ENCODE measurements at places on chromosomes 12 and 14.
A peak's percentile ranks its signal among the peaks of the same experiment; 100 is the strongest.

DNA sequence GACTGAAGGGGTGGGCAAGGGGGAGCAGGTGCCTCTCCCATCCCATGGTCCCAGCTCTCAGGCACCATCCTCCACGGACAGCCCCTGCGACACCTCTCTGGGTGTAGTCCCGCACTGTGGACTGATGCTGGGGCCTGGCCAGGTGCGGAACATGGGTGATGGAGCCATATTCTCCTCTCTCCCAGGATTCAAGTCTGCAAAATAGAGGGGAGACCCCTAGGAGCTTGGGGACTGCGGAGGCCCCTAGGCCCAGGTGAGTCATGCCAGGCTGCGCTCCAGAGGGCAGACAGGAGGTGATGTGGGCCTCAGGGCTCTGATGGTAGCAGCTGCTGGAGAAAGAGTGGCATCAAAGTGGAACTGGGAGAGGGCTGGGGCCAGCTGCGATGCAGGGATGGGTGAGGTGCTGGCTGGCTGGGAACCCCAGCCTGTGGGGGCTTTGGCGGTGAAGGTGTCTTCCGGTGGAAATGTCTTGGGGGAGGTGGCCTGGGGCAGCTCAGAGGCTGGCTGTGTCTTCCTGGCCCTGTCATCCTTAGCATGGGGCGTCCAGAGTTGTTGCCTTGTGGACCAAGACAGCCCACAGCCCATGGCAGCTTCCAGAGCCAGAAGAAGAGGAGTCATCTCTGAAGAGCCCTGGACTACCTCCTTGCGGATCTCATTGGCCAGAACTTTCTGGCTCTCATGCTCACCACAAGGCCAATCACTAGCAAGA is 149.1 kb downstream of the KIF26A start:
- no peak for DNase-seq

DNA sequence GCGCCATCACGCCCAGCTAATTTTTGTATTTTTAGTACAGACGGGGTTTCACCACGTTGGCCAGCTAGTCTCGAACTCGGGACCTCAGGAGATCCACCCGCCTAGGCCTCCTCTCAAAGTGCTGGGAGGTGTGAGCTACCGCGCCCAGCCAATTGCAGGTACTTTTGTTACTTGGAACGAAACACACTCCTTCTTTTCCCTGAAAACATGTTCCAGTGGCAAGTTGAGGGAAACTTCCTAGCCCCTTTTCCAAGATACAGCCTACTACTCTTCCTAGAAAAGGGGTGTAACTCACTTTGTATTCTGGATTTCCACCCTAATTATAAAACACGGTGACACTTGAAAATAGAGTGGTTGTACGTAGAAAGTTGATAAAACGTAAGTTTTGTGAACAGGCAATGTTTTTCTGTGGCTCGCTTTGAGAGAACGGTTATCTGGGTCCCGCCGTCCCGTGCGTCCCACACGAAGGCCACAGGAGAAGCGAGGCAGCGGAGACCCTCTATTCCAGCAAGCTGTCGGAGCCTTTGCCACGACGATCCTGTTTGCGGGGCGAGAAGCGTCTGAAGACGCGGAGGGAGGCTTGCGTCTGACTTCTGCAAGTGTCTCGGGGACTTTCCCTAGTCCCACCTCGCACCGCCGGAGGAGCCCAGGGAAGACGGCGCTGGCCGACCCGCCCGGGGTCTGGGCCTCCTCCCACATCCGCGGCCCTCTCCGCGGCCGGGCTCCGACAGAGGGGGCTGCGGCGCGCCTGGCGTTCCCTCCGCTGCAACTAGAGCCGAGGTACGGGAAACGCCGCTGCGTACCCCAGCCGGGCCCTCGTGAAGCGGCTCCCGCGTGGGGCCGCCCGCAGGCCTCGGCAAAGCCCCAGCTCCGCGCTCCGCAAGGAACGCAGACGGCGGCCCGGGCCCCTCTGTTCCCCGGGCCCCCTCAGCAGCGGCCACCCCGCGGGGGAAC is 745 bp downstream of the CDCA4 start:
- peak; percentile 66 for DNase-seq

DNA sequence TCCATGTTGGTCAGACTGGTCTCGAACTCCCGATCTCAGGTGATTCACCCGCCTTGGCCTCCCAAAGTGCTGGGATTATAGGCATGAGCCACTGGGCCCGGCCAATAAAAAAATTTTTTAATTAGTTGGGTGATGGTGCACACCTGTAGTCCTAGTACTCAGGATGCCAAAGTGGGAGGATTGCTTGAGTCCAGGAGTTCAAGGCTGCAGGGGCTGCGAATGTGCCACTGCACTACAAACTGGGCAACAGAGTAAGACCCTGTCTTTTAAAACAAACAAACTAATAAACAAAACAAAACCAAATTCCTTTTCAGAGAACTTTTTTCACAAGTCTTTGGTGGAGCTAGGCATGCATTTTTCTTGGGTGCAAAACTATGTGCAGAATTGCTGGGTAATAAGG is 10.1 kb upstream of the SPSB2 start:
- DNase-seq = no peak

- peak; percentile 12 for DNase-seq
These were observed 400.9 kb upstream of the PDE3A start for GRCh38 chr12:19967431-19967830.

- DNase-seq = no peak
These were observed 880.0 kb downstream of the SLC16A7 start for GRCh38 chr12:60475825-60476224.

- no peak for DNase-seq
These were observed 22.1 kb downstream of the ZFP36L1 start for GRCh38 chr14:68770553-68771286.

- no peak for DNase-seq
These were observed 42.6 kb downstream of the GPATCH2L start for GRCh38 chr14:76194327-76194726.

DNA sequence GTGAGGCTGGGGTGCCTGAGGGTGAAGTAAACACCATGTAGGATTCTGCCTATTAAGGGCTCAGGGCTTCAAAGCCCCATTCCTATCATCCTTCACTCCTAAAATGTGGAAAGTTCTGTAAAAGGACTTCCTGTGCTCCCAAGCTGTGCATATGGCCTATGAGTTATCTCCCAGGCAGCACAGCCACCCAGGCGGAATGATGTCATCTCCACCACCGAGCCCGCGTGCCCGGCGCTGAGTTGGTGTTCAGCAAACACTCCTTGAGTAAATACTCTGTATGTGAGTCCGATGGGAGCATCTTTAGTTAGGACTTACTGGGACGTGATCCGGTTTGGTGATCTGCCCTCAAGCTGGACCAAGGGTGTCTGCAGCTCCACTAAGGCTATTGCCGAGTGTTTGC is 437.3 kb downstream of the MED13L start:
- DNase-seq = no peak

- no peak for DNase-seq
These were observed 122.3 kb upstream of the NTF3 start for GRCh38 chr12:5309654-5310053.

- DNase-seq = no peak
These were observed 114.0 kb downstream of the ETNK1 start for GRCh38 chr12:22738945-22739344.

- no peak for DNase-seq
These were observed 87.3 kb upstream of the RMST start for GRCh38 chr12:97375310-97375709.

DNA sequence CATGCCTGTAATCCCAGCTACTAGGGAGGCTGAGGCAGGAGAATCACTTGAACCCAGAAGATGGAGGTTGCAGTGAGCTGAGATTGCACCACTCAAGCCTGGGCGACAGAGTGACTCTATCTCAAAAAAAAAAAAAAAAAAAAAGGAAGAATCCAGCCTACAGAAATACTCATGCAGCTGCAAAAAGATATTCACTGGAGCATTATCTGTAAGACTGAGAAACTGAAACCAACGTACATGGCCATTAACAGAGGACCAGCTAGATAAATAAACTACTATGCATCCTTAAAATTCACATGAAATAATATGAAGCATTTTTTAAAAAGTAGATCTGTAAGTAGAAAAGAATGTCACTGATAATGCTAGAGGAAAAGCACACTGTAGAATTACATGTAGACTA is 3.5 kb downstream of the SLC7A7 start:
- DNase-seq = no peak

DNA sequence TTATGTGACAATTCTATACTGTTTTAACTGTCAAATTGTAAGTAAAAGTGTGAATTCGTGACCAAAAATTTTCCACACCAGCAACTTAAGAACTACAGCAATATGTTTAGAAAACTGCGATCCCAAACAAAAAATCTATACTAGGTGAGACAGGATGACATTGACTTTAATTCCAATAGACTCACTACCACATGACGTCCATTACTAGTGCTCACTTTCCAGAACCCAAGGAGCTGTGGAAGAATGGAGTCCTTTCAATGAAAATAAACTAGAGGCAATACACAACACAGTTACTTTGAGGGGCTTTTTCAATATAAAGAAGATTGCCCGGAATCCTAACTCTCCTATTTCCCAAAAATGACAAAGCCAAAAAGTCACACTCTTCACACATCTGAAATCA is 1.4 kb downstream of the EPS8 start:
- DNase-seq = no peak

DNA sequence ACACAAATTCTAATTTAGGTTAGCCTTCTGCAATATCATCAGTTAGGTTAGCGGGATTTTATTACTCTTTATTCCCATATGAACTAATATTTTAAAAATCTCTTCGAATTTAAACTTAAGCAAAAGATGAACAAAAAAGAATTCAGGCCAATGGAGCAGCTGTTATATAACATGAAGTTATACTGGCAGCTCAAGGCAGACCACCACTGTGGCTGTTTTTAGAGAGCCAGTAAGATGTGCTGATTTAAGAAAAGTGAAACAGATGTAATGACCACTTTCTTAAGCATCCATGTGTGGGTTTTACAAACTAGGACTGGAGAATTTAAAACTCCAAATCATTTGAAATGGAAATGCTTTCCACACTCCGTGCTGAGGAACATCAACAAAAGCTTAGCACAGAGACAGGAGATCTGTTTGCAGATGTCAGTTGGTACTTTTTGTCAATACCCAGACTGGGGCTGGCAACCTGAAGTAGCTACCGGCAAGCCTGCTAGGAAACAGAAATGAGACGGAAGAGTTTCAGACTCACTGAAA is 164.9 kb downstream of the TTC7B start:
- DNase-seq = no peak

GRCh38 chr12:111274777-111275176 is 94.1 kb downstream of the PHETA1 start:
- no peak for DNase-seq

DNA sequence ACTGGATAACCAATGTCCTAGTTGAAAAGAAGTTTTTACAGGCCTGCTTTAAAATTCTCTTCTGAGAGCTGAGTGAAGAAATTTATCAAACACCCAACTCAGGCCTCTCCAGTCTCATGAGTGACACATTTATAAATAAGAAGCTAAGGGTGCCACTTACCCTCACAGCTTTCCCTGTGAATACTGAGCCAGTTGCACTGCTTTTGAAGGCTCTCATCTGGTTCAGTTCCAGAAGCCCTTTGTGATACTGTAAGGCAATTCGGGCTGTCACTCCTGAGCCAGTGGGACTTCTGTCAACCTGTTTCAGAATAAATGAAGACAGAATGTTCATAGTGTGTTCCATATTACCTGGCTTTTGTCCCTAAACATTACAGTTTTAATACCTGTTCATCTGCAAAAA is 8.5 kb downstream of the L3HYPDH start:
- no peak for DNase-seq

- no peak for DNase-seq
These were observed 9.1 kb downstream of the BTBD6 start for GRCh38 chr14:105257464-105257863.

DNA sequence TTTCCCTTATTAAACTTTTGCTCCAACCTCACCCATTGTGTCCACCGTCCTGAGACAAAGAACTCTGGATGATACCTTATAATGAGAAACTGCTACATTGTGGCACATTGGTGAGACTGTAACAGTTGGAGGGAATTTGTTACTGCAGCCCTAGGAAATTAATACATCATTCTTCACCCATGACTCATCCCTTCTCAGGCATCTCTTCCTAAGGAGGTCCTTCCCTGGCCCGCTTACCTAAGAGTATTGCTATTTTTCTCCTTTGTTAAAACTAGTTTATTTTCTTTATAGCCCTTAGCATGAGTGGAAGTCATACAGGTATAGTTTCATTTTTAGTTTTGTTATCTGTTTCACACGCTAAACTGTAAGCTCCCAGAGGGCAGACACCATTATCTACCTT is 87.1 kb downstream of the TMEM260 start:
- DNase-seq = no peak

GRCh38 chr12:23484238-23484637 is 465.2 kb downstream of the SOX5 start:
- no peak for DNase-seq

GRCh38 chr12:124242529-124243065 is 52.3 kb upstream of the RFLNA start:
- DNase-seq = no peak

- DNase-seq = no peak
These were observed 14.6 kb downstream of the CCDC88C start for GRCh38 chr14:91402771-91403600.

GRCh38 chr14:52269100-52269499 is 1.6 kb downstream of the PTGDR start:
- DNase-seq = peak; percentile 36

DNA sequence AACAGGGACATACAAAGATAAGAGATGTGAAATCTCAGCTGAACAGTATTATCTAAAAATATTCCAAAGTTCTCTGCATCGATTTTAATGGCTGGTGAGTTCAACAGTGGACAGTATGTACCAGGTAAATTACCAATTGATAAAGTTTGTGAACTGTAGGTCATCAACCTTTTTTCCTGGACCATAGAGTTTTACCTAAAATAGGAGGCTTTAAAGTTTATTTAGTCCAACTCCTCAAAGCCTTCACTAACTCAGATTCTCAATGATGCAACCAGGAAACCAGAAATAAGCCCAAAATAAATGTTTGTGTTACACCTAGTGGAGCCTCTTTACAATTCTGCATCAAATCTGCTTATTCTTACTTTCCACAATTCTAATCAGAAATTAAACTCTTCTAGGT is 205.8 kb downstream of the ANO6 start:
- no peak for DNase-seq

DNA sequence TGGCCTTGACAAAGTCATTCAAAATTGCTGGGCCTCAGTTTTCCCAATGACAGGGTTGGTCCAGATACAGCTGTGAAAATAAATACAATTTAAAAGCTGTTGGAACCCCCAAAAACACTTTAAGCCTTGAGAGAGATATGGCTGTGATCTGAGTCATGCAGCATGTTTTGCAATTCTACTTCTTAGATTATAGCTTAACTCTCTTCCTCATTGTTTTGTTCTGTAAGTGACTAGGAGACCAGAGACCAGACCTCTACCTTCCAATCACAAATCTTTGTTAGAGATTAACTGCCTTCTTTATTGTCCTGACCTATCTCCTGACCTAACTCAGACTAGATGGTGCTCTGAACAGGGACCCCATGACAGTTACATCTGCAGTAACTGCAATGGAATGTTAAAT is 198.1 kb downstream of the STXBP6 start:
- DNase-seq = no peak

GRCh38 chr14:67416810-67417209 is 4.8 kb upstream of the PLEK2 start:
- no peak for DNase-seq

DNA sequence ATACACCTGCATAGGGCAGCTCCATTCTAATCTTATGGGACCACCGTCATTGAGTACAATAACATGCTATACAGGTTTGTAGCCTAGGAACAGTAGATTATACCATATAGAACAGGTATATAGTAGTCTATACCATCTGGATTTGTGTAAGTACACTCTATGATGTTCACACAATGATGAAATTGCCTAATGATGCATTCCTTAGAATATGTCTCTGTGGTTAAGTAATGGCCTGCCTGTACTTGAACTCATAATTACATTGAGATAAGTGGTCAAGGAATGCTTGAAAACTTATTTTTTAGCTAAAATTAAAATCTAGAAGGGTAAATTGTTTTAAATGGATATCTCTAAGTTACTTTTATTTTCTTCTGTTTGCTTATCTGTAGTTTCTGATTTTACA is 152.7 kb downstream of the SRGAP1 start:
- DNase-seq = no peak

Data from NCI-H524 (cell line).